Bladder microvascular endothelial cell (primary cell): ENCODE measurements at places on chromosomes 16 and 17. TPM values are rescaled to one million over a fixed set of nuclear protein-coding genes. Genes with fewer than 3 reads are reported as not detected.

CCL4 gene
- not detected in 2 replicates for total RNA-seq

XYLT2 gene
- total RNA-seq, result 18.5 and 26.9 TPM in 2 replicates

NUDT16L1 gene
- 24.1 and 34.1 TPM in 2 replicates for total RNA-seq

NUDT7 gene
- 4.7 and 6.6 TPM in 2 replicates for total RNA-seq

OR1A1 gene
- under 0.01 TPM in 1 of 2 replicates, not detected in the other for total RNA-seq

ZNF629 gene
- 3.7 and 6.2 TPM in 2 replicates for total RNA-seq
